ENCODE measurements at places on chromosomes 12 and 14. TPM values are rescaled to one million over a fixed set of nuclear protein-coding genes. Genes with fewer than 3 reads are reported as not detected.

GPRC5D gene
- not detected for total RNA-seq

- no peak for DNase-seq
Observed at GRCh38 chr12:95131589-95132340, 58.3 kb upstream of the NR2C1 start.

PTGER2 gene
- 12.9 TPM for total RNA-seq

- no peak for DNase-seq
Observed at GRCh38 chr12:96334502-96334901, 65.7 kb downstream of the CDK17 start.

SLC25A47 gene
- total RNA-seq, result not detected

DNA sequence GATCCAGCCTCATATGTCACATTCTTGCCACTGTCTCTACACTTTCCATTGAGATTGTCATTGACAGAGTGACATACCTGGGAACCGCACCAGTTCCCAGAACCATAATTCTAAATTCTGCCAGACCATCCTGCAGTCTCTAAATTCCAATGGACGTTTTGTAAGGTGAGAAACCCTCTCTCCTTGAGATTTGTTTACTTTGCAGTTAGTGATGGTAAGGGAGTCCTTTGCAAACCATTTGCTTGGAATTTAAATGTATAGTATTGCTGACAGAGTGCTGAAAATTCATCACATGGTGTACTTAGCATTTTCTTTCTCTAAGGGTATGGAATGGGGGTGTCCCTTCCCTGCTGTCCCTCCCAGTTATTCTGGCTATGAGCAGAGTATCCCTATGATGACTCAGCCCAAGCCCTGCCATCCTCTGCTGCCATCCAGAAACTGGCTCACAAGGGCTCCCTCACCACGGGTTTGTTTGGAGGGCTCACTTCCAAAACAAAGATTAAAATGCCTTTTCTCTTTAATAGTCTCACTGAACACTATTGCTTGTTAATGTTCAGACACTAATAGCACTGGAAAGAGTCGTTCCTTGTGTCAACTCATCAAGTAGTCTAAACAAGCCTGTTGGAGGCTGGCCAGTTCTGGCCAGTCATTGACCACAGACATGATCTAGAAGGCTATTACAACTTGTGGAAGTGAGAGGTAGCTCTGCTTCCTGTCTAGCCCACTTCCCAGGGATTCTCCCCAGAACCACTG lies 129.0 kb upstream of the HMGA2 start:
- no peak for DNase-seq

CCDC184 gene
- total RNA-seq, result 0.40 TPM

DNA sequence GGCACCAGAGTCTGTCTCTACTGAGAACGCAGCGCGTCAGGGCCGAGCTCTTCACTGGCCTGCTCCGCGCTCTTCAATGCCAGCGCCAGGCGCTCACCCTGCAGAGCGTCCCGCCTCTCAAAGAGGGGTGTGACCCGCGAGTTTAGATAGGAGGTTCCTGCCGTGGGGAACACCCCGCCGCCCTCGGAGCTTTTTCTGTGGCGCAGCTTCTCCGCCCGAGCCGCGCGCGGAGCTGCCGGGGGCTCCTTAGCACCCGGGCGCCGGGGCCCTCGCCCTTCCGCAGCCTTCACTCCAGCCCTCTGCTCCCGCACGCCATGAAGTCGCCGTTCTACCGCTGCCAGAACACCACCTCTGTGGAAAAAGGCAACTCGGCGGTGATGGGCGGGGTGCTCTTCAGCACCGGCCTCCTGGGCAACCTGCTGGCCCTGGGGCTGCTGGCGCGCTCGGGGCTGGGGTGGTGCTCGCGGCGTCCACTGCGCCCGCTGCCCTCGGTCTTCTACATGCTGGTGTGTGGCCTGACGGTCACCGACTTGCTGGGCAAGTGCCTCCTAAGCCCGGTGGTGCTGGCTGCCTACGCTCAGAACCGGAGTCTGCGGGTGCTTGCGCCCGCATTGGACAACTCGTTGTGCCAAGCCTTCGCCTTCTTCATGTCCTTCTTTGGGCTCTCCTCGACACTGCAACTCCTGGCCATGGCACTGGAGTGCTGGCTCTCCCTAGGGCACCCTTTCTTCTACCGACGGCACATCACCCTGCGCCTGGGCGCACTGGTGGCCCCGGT lies at the start of gene PTGDR:
PTGDR (plus strand) TSS at position 198 of the 778 bp plus-strand sequence; CDS start at position 315, 117 bp downstream.
- peak; percentile 43 for DNase-seq

DNA sequence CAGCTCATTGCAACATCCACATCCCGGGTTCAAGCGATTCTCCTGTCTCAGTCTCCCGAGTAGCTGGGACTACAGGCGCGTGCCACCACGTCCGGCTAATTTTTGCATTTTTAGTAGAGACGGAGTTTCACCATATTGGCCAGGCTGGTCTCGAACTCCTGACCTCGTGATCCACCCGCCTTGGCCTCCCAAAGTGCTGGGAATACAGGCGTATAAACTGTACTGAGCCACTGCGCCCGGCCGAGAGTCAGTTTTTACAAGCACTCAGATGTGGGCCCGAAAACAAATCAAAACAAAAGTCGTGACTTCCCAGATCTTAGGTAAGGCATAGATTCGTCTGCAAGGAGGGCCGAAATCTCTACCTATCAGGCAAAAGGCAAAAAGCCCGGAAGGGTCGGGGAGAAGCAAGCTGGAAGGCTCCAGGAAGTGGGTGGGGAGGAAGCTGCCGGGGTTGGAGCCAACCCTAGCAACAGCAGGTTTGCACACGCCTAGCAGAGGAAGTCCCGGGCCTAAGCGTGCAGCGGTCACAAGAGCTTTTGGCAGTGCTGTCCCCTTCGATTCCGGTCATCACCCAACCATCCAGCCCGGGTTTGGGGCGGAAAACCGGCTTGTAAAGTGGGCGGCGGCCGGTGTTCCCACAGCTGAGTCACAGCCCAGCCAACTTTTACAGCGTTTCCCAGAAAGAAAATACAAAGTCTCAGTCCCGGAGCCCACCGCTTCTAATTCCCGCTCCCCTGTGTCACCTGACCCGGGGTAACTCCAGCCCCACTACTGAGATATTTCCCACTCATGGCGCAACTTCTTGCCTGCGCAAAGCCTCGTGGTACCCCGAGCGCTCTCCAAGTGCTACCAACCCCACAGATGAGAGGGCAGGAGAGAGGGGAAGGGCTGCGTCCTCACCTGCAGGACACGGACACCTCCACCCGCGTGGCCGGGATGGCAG lies 583 bp downstream of the CPNE8 start:
- peak; percentile 72 for DNase-seq

DNA sequence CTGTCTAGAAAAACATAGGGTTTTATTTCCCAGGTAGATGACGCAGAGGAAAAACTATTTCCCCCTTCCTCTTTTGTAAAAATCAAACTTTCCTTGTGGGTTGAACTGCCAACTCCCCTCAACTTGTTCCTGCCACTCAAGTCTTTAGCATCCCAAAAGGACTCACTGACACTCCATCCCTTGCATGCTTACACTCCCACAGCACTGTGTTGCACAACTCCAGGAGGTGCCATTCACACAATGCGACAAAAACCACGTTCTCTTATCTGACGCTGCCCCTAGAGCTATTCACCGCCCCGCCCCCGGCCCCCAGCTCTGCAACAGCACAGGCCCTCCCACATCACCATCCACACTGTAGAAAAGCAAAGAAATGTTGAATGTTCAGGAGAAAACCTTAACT lies 16.9 kb upstream of the STON2 start:
- no peak for DNase-seq

GRCh38 chr14:102695167-102695555 lies 82.1 kb upstream of the TRAF3 start:
- no peak for DNase-seq

DNA sequence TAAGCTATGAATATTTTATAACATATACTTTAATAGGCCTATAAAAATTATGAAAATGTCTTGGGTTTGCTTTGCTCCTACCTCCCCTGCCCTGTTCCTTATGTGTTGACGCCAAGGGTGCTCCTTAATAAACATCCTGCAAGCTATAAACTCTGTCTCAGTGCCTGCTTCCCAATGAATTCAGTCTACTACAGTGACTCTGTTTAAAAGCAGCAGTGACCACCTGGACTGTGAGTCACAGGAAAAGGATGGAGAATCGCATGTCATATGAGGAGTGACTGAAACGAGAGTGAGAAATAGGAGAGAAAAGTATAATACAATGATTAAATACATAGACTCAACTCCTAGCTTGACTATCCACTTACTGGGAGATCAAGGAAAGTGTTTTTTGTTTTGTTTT lies 41.1 kb upstream of the CFAP54 start:
- DNase-seq, result no peak

- DNase-seq, result no peak
Observed at GRCh38 chr12:3342051-3342450, 149.0 kb upstream of the PRMT8 start.

GRCh38 chr12:109678719-109679118 lies 34.9 kb upstream of the FAM222A start:
- DNase-seq, result no peak

GRCh38 chr14:68269136-68269927 lies 449.8 kb downstream of the RAD51B start:
- no peak for DNase-seq

CLECL1 gene
- 7.4 TPM for total RNA-seq

MORN3 gene
- total RNA-seq, result 3.7 TPM

Measured in activated CD4-positive, alpha-beta memory T cell treated with anti-CD3 and anti-CD28 coated beads for 36 hours (primary cell).